ENCODE measurements at places on chromosomes 4 and X.

- no peak for DNase-seq
Measured at GRCh38 chr4:82555276-82555675, 6.5 kb downstream of the TMEM150C start.

DNA sequence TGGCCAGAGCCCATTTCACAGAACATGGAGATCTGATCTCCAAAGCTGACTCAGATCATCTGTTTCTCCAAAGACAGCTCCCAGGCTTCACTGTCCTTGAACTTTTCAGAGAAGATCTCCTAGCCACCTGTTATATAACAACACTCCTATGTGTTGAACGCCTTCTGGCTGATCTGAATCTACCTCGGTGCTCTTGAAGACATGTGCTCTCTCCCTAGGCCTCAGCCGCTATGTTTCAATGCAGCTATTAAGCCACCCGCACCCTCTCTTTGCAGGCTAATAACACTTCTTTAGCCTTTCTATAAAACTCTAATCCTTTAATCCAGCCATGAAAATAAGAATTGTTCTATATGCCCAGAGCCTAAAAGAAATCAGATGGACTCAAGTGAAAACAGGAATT lies 34.9 kb downstream of the SEL1L3 start:
- no peak for DNase-seq

- DNase-seq: no peak
Measured at GRCh38 chrX:68424719-68425118, 8.6 kb downstream of the OPHN1 start.

DNA sequence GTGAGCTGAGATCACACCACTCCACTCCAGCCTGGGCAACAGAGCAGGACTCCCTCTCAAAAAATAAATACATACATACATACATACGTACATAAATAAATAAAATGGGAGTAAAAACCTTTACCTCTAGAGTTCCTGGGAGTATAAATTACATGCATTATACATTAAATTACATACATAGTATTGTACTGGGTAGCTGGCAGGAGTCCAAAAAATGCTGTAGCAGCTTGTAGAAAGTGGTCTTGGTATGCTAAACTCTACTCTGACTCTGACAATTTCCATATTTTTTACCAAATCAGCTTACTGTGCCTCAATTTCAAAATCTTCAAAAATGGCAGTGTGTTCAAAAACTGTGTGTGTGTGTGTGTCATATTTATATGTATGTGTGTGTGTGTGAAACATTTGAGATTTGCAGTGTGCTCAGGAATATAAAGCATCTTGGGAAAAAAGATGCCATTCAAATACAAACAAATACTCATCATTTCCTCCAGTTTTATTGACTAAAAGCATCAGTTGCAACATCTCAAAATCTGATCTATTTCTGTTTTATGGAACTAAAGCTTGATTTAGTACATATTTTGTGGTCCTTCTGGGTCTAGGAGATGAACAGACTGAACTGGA lies 171.7 kb downstream of the SHROOM3 start:
- no peak for DNase-seq

DNA sequence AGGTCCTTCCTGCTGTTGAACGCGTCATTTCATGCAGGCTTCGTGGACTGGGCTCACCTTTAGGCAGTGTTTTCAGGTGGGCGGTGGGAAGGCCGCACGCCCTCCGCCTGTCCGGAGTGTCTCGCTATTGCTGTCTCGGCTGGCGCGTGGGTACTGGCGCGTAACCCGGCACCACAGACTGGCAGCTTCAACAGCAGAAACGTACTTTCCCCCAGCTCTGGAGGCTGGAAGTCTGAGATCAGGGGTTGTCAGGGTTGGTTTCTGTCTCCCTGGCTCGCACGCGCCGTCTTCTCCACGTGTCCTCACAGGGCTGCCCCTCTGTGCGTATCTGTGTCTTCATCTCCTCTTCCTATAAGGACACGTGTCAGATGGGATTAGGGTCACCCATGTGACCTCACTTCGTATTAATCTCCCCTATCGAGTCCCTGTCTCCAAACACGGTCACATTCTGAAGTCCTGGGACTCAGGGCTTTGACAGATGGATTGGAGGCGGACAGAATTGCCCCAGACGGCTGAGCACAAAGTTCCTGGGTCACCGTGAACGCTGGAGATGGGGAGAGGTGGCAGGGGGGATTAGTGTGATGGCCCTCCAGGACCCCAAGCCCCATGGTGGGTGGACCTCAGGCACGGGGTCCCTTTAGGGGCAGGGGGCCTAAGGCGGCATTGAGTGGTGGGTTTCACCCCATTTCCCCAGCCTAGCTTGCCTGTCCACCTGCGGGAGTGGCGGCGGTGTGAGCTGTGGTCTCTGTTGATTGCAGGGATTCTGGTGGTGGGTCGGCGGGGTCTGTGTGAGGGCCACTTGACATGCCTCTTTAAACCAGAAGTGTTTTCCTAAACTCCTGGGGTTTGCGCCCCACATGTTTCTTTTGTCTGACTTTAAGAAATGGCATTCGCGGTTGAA lies 83.4 kb upstream of the LRPAP1 start:
- DNase-seq: no peak

All from natural killer cell (primary cell).